ENCODE measurements at places on chromosomes 2 and 18.

- DNase-seq: no peak
These were observed 14.1 kb downstream of the MFSD2B start for GRCh38 chr2:24024018-24024417.

- DNase-seq: no peak
These were observed 56.9 kb downstream of the MCFD2 start for GRCh38 chr2:46858702-46859090.

- DNase-seq: no peak
These were observed 479.9 kb upstream of the NXPH2 start for GRCh38 chr2:139260052-139260430.

DNA sequence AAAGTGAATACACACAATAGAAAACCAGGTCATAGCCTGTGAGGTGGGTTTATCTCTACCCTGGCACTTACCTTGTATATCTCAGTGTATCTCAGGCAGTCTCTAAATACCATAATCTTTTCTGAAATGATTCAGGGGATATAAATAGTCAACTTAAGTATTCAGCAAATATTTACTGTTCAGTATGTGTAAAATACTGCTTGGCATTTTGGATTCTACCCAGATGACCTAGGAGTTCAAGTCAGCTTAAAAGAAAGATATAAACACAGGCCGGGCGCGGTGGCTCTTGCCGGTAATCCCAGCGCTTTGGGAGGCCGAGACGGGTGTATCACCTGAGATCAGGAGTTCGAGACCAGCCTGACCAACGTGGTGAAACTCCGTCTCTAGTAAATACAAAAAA lies 23.8 kb downstream of the GRHL1 start:
- no peak for DNase-seq

DNA sequence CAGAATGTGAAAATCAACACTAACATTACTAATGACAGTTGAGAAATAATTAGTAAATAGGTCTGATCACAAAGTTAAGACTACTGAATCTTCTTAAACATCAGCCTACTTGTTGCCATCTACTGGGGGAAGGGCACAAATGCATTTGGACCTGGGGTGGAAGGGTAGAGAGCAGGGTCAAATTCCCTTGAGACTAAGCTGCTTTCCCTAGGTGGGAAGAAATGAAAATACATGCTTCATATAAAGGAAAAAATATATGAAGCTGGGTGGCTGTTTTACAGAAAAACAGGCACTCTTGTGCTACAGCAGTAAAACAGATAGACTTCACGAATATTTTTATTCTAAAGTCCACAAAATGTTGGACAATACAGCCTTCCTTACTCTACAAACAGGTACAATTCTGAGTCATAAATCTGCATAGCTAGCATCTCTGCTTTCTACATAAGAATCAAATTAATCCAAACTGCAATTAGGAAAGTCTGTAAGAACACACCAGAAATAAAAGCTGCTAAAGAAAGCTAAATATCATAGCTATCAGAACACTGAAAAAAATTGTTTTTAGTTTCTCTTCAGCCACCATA lies 10.9 kb downstream of the TRIP12 start:
- DNase-seq: no peak

- no peak for DNase-seq
These were observed 106.7 kb downstream of the FAM210A start for GRCh38 chr18:13619505-13620205.

DNA sequence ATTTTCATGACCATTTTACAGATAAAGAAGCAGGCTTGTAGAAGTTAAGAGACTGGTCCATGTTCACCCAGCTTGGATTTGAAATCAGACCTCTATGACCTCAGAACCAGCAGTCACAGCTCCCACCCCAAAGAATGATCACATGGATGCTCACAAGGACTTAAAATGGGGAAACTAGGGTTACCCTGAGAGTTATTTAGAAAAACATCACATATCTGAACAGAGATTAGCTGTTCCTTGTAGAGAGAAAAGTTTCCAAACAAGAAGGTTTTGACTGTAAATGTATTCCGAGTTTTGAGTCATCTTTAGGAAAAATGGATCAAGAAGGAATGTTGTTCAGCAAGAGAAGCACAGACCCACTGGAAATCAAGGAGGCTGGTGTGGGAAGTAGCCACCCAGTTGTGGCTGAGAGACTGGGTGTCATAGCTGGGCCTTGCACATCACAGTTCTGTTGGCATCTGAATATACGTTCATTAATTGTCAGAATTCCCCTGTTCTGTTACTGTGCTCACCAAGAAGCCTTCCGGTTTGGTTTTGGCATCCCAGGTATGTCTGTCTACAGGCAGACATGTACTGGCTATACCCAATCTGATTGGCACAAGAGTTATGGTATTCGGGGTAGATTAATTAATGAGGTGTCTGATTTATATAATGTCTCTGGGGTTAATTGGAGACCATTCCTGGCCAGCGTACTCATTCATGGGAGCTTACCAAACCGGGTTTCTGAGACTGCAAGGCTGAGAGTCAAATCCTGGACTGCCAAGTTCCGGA lies 371.8 kb upstream of the SLC14A2 start:
- DNase-seq: no peak

GRCh38 chr18:65620076-65620696 lies 130.6 kb upstream of the CDH7 start:
- no peak for DNase-seq

GRCh38 chr2:207248702-207249377 lies 83.1 kb upstream of the KLF7 start:
- DNase-seq: no peak

GRCh38 chr2:78309460-78309859 lies 716.0 kb upstream of the REG3G start:
- DNase-seq: no peak

All from activated naive CD4-positive, alpha-beta T cell (primary cell).